ENCODE measurements at places on chromosomes 12 and 14.

DNA sequence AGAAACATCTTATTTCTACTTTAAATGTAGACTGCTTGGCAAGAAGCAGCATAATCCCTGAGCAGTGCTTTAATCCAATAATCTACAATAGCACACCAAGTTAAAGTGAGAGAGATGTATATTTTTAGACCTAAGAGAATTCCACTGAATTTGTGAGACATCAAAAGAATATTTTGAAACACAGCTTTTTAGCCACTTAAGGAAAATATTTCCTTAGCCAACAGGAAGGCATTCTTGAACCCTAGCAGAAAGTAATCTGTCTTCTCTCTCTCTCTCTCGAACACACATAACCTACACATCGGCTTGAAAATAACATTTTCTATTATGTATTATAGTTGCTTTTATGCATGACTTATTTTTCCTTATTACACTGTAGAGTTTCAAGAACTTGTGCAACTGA lies 34.0 kb downstream of the KITLG start:
- DNase-seq = no peak

DNA sequence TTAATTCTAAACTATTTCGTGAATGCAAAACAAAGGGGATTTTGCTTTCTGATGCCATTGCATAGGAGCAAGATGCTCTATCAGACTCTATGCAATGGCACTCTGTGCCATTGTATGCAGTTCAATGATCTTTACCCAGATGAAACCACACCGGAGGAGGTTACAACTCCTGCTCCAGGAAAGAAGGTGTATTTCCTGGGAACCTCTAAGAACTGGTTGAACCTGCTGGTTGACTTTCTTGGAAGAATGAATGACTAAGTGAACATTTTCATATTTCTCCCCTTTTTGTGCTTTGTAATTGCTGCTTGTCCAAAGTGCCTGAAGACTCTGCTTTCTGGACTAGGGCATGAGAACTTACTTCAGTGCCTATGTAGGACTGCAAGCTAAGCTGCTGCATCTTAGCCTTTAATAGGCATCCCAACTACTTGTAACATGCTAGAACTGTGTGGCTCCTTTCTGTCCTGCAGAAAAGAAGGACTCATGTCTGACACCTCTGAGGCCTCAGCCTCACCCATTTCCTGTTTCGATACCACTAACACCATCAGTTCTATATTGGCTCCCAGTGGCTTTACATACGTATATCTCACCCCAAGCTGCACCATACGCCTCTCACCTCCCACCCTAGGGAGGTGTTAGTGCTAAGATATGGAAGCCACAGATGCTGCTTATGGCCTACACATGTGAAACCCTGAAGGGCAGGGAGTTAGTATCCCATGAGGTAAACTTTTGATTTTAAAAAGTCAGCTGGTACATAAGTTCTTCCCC lies 193.5 kb upstream of the CNOT2 start:
- peak; percentile 5 for DNase-seq

DNA sequence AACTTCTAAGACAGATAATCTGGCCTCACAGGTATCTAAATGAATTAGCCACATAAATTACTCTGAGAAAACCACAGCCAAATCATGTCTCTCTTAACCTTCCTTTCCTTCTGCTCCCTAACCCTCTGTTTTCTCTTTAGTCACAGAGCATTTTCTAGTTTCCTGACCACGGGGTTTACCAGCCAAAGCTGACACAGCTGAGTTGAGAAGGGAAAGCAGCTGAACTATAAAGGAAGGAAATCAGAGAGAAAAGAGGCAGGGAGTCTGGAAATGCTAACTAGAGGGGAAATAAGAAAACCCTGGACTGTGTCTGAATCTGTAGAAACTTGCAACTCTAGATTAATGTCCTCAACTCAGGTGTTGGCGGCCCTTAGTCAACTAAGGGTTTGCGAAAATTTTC lies 24.4 kb downstream of the ANKS1B start:
- no peak for DNase-seq

DNA sequence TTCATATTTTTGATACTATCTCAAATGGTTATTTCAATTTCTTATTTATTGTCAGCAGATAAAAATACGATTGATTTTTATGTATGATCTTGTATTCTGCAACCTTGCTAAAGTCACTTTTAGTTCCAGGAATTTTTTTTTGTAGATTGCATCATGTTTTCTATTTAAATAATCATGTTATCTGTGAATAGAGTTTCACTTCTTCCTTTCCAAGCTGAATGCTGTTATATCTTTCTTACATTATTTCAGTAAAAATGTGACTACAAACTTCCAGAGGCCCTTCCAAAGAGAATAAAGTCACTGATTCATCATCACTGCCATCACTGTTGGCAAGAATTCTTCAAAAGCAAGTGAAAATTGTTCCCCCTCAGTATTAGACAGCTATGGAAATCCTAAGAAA lies 104.7 kb upstream of the RAP1B start:
- DNase-seq = no peak

GRCh38 chr12:82876075-82876474 lies 189.4 kb downstream of the TMTC2 start:
- DNase-seq = no peak

DNA sequence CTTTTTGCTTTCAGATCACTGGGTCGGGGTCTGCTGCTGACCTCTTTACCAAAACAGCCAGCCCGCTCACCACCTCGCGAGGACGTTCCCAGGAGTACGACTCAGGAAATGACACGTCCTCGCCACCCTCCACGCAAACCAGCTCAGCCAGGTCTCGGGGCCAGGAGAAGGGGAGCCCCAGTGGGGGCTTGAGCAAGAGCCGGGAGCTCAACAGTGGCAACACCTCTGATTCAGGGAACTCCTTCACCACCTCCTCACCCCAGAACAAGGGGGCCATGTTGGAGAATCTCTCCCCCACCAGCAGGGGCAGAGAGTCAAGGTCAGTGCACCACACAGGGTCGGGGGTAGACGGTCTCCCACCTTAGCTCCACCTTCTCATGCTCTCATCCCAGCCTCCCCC lies 33.4 kb upstream of the HSPB8 start:
- DNase-seq = no peak

GRCh38 chr12:106188256-106188655 lies 49.5 kb upstream of the NUAK1 start:
- DNase-seq = no peak

All from stimulated activated CD8-positive, alpha-beta memory T cell treated with anti-CD3 and anti-CD28 coated beads, Interleukin-4, amount 100 ng/mL, for 1 hour (primary cell).